A673 (cell line): ENCODE measurements at places on chromosomes 7 and 10.
A peak's percentile ranks its signal among the peaks of the same experiment; 100 is the strongest.

DNA sequence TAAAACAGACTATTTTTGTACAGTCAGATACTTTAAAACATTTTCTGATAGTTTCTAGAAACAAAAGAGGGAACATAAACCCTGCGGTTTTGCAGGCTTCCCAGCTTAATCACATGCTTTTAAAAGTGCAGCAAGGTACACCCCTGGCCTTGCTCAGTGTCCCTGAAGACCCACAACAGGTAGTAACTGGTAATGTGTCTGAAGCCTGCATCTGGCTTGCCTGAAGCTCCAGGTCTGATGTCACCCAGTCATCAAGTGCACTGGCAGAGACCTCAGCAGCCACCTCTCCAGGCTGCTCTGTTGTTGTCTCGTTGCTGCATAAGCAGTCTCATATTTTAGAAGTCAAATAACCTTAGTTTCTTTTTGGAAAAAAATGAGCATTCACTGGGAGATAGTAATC is 376.1 kb upstream of the MTPN start:
- DNase-seq, result no peak

DNA sequence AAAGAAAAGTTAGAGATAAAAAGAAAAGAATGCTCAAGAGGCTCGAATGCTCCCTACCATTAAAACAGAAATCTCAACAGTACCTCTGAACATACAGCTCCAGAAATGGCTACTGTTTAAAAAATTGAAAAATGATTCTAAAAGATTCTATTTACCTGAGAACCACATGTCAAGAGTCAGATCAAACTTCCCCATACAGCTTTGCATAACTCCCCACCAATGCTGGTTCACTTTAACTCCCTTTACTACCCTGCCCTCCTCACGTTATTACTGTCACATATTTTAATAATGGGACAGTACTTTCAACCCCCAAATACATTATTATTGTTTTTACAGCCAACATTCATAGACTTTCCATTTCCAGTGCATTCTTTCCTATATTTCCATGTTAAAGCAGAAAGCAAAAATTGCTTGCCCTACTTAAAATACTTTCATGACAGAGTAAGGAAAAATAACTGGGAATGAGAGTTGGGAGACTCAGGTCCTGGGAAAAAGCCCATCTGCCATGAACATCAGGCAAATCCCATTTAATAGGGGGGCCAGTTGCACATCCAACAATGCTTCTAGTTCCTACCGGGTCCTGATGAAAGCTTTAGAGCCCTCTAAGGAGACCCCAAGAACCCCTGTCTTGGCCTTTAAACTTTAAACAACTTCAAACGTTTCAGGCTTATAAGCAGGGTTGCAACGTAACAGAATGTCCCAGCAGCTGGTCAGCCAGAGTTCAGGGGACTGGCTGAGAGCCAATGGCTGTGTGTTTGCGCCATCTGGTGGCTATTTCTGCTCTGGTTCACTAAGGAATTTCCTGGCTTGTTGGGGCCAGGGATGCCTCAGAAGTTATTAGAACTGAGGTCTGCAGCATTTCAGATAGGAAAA is 247.4 kb downstream of the ELMO1 start:
- peak; percentile 49 for DNase-seq

DNA sequence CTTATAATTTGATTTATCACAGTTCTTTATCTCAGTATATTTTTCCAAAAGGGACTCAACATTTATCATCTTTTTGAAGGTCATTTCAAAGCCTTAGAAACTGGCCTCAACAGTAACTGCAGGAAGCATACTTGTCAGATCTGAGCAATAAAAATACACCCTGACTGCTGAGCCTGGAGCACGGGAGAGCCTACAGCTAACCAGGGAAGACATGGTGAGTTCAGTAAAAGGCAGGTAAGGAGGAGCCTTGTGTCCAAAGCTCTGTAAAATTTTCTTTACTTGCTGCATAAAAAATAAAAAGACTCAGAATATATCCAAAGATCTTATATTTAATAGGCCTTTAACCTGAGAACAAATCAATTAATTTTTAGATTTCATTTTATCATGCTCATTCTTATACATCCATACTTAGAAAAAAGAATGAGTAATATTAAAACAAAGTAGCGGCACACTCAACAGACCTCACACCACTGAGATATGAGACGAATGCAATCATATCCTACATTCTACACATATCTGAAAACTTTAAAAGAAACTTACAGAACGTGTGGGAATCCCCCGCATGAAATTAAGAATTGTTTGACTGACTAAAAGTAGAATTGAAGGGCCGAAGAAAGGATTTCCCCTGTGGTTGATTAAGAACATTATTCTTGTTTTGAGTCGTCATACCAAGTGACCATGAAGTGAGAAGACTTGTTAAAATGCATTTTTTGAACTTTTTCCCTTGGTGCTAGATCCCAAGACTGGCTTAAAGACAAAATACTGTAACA is 296.4 kb upstream of the MKLN1 start:
- no peak for DNase-seq

GRCh38 chr10:84026821-84027257 is 112.5 kb upstream of the GHITM start:
- DNase-seq, result peak; percentile 52
